ENCODE measurements at places on chromosomes 12 and 14.

DNA sequence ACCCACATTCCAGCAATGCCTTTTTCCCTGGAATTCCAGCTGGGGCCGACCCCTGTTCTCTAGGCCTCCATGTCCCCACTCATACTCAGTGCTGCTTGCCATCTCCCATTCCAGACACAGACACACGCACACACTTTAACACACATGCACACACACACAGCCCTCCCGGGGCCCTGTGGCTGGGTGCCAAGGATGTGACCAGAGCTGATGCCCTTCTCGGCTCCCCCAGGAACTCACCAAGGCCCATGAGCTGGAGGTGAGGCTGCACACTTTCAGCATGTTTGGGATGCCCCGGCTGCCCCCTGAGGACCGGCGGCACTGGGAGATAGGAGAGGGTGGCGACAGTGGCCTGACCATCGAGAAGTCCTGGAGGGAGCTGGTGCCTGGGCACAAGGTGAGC, 4.3 kb downstream of the PLEKHG6 start:
- no peak for ATAC-seq

DNA sequence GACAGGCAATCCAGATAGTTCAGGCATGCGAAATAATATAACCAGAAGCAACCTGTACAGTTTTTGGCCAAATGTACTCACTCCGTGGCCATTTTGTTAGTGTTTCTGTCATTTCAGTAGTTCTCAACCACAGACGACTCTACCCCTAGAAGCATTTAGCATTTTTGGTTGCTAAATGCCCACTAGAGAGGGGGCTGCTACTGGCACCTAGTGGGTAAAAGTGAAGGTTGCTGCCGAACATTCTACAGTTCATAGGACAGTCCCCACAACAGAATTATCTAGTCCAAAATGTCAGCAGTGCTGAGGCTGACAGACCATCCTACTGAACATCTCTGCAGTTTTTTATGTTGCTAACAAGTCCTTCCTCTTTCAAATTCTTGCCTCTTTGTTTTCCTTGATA, 107.4 kb downstream of the TSHR start:
- no peak for ATAC-seq

GRCh38 chr12:77238335-77238734, 173.0 kb upstream of the E2F7 start:
- ATAC-seq: no peak

DNA sequence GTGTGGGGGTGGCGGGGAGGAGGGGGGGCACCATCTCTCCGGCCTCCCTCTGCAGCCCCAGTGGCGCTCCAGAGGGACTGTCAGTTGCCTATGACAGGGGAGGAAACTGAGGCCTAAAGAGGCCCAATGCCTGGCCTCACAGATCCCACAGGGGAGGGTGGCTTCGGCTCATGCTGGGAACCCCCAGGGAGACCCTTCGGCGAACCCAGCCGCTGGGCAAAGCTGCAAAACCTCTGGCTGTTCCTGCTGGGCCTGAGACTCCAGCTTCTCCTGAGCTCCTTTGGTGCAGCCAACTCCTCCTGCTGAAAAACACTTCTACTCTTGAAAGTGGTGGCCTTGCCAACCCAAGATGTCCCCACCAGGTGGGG, 170.1 kb upstream of the RTL1 start:
- ATAC-seq: no peak

GRCh38 chr12:3580094-3580749, 89.2 kb downstream of the PRMT8 start:
- no peak for ATAC-seq

GRCh38 chr14:50846226-50846880, 15.4 kb upstream of the NIN start:
- no peak for ATAC-seq

DNA sequence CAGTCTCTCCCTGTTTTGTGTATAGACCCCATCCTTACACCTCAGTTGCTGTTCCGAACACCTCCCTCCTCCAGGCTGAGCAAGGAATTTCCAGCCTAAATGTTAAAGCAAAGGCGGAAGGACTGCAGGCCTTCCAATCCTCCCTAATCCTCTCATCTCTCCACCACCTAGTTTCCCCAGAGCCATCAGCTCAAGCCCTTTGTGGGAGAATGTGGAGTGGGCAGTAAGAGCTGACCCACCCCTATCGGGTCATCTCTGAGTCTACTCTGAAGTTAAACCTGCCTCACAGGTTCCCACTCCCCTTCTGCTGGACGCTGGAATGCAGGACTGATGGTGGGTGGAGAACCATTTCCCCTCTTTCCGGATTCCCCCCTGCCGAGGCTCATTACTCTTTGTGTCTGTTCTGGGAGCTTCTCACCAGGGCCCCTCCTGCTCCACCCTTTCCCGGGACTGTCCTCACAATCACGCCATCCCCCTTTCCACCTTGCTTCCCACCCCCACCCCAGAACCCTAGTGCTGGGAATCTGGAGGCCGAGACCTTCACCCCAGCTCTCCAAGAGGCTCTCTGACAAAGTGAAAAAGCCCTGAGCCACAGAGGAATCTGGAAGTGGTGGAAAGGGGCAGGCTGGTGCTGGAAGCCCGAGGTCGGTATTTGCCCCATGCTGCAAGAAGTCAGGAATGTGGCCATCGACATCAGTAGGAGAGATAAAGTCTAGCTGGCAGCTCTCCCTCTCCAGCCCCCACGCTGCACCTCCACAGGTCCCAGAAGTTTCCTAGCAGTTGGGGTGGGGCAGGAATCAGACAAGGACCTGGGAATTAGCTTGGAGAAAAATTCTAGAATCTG, 3.3 kb upstream of the KRT18 start:
- no peak for ATAC-seq
